Cardiac muscle cell (in vitro differentiated cells and primary cell): ENCODE measurements at places on chromosomes 13 and 19.
A peak's percentile ranks its signal among the peaks of the same experiment; 100 is the strongest.

- DNase-seq: no peak
Measured at GRCh38 chr13:24039621-24040475, 120.7 kb upstream of the SPATA13 start.

GRCh38 chr13:50914176-50914700 is 4.6 kb downstream of the RNASEH2B start:
- DNase-seq: no peak

- peak; percentile 59 for DNase-seq
Measured at GRCh38 chr13:90105849-90106496, 1241.5 kb upstream of the MIR17HG start.

DNA sequence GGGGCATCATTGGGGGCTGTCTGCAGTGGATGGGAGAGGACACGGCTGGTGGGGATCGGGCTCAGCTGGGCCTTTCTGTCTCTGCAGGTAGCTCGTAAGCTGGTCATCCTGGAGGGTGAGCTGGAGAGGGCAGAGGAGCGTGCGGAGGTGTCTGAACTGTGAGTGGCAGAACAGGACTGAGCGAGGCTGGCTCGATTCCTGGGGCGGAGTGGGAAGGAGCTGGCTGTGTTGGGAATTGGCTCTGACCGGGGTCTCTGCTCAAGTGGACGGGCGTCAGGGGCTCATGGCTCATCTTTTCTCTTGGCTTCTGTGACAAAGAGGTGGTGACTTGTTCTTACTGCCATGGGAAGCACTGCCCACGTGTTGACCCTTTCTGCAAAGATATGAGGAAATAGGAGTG is 11.6 kb downstream of the TPM4 start:
- DNase-seq: no peak

DNA sequence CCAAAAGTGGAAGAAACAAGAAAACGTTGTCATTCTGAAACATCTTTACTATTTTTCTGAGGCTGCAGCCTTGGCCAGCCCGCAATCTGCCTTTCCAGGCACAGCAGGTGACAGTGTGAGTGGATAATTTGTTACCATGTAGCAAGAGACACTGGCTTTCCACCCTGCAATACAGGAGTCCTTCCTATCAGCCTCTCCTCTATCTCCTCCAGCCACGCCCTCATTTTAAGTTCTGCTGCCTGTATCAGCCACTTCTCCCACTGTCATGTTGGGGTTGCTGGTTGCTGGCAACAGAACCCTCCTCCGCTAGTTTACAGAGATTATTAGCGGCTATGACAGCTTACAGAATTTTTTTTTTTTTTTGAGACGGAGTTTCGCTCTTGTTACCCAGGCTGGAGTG is 7.7 kb upstream of the LGALS7 start:
- no peak for DNase-seq

DNA sequence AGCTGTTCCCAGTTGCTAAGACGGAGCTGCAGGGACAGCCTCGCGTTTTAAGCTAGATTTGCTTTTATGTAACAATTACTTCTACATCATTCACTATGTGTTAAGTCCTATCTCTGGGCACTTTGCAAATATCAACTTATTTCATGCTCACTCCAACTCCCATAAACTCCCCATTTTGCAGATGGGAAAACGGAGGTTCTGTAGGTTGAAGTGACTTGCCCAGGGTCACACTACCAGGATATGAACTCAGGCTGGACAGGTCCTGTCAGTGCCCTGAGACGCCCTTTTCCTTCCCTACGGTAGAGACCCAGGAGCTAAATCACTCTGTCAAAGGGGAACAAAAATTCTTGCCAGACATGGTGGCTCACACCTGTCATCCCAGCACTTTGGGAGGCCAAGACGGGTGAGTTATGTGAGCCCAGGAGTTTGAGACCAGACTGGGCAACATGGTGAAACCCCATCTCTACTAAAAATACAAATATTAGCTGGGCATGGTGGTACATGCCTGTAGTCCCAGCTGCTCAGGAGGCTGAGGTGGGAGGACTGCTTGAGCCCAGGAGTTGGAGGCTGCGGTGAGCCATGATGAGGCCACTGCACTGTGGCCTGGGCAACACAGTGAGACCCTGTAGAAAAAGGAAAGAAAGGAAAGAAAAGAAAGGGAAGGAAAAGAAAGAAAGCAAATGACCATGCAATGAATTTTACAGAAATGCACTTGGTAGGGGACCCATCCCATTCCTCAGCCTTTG is 14.5 kb upstream of the NFIC start:
- no peak for DNase-seq

- no peak for DNase-seq
Measured at GRCh38 chr13:74067818-74068217, 66.4 kb downstream of the KLF12 start.

DNA sequence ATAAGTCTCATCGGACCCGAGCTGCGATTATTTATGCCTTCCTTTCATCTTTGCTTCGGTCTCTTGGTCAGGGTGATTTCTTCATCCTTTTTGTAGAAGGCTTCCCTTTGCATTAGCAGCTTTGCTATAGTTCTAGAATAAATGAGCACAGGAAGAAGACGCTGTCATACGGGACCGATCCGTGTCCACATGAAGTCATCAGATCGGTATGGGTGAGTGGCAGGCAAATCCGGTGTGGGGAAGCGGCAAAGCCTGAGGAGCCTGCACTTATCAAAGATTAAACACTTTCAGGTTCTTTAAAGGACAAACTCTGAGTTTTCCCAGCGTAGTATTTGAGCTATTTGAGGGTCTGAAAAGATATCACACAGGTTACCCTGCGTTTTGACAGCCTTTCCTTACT is 119.3 kb downstream of the IRS2 start:
- no peak for DNase-seq

DNA sequence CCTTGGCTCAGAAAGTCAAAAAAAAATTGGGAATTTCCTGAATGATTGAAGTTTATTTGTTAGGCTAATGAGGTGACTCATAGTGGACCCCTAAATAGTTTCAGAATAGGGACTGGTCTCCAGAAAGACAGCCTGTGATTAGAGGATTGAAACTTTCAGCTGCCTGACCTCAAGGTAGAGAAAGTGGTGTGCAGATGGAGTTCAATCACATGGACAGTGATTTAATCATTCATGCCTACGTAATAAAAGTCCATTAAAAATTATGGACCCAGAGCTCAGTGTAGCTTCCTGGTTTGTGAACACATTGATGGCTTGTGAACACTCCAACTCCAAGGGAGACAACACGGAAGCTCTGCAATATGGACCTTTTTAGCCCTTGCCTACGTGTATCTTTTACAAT is 533.2 kb upstream of the PCDH9 start:
- DNase-seq: no peak

GRCh38 chr13:48004201-48004600 is 3.1 kb upstream of the SUCLA2 start:
- no peak for DNase-seq
